ENCODE measurements at places on chromosomes 4 and X. TPM values are rescaled to one million over a fixed set of nuclear protein-coding genes. Genes with fewer than 3 reads are reported as not detected.

GRCh38 chrX:119399772-119400101 is 601 bp downstream of the SLC25A43 start:
- DNase-seq: no peak

GRCh38 chr4:142778900-142779299 is 67.2 kb downstream of the INPP4B start:
- DNase-seq: no peak

GAGE12J gene
- not detected for total RNA-seq

DNA sequence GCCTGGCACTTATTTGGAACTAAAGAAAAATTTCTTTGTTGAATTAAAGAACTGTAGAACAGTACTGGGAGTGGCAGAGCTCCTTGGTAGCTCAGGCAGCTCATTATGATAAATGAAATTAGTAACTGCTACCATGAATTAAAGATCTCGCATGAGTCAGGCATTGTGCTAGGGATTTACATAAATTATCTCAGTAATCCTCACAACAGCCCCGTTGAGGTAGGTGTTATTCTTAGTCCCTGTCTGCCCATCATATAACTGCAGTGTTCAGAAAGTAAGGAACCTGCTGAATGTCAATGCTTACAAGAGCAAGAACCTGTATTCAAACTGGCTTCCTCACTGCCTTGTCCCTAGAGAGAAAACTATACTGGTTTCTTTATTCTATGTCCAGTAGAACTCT is 108.3 kb downstream of the NLGN4X start:
- DNase-seq: no peak

DNA sequence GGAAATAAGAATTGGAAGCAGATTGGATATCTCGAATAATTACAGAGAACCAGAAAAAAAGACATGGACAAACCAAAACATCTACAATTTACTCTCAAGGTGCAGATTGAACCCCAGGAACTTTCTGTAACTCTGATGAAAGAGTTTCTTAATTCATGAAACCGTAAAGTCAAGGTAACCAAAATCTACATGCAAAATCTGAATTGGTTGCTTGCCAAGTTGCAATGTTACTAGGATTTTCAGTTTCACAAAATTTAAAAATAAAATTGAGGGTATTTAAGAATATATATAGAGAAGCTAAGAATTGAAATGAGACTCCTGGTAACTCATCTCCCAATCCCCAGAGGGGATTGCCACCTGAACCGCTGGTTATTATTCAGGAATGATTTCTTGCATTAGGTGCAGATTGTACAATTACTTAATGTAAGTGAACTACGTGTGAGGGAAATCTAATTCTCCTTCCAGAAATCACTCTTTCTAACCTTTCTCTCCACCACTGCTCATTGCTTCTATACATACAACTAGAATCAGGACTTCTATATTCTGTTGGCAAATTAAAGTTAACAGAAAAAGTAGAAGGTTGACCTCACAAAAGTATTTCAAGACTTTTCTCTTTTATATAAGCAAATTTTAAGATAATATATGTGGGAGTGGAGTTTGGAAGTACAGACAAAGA is 221.5 kb upstream of the NDST4 start:
- no peak for DNase-seq

DNA sequence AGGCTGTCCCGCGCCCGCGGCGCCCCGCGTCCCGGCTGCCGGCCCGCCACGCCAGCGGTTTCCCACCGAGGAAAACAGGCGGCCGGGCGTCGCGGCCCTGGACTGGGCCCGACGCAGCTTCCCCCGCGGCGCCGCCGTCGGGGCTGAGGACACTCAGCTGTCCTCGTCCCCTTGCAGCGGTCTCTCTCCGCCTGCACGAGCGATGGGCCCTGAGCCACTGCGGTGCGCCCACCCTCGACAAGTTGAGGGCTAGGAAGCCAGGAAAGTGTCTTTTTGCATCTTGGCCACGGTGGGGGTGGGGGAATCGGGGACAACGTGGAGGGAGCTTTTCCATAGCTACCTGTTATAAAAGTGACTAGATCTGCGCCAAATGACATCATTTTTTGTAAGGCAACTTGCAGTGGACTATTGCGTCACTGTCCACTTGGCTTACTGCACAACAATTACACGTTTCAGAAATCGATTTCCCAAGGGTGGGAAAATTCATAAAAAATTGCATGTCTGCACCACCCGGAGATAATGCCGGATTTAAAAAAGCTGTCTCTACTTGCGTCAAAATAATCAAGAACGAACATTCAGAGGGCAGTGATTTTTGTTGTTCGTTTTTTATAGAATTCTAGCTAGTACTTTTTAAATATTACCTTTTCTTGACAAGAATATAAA is 1.1 kb downstream of the KLHL15 start:
- peak; percentile 85 for DNase-seq

GRCh38 chr4:65658117-65658516 is 12.2 kb downstream of the EPHA5 start:
- DNase-seq: no peak

FAM9C gene
- total RNA-seq: not detected

NOX1 gene
- total RNA-seq: not detected

CLCN4 gene
- total RNA-seq: 2.6 TPM

CYSLTR1 gene
- 4.7 TPM for total RNA-seq

Measured in mesenteric fat pad (tissue), 1 donor.